Skeletal muscle cell (primary cell): ENCODE measurements at places on chromosomes 13 and 19.

DNA sequence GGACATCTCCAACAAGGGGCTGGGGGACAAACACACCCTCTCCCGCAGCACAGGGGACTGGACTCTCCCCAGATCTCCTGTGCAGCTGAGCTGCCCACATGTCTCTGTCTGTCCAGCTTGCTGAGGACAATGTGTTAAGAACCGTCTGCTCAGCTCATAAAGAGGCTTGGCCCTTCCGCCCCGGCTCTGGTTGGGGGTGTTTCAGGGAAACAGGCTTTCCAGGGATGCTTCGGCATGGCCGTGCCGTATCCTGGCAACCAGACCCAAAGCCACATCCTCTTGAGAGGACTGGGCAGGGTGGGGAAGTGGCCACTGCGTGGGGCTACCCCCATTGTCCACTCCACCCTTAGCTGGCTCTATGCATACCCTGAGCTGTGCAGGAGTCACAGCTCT, 41.1 kb upstream of the CHST8 start:
- no peak for DNase-seq

GRCh38 chr19:46239193-46240024, 9.9 kb downstream of the IGFL1 start:
- DNase-seq = no peak

- no peak for DNase-seq
Observed at GRCh38 chr13:109728791-109729731, 57.3 kb downstream of the IRS2 start.

GRCh38 chr13:77836423-77836822, 82.2 kb downstream of the EDNRB start:
- peak; percentile 52 for DNase-seq

DNA sequence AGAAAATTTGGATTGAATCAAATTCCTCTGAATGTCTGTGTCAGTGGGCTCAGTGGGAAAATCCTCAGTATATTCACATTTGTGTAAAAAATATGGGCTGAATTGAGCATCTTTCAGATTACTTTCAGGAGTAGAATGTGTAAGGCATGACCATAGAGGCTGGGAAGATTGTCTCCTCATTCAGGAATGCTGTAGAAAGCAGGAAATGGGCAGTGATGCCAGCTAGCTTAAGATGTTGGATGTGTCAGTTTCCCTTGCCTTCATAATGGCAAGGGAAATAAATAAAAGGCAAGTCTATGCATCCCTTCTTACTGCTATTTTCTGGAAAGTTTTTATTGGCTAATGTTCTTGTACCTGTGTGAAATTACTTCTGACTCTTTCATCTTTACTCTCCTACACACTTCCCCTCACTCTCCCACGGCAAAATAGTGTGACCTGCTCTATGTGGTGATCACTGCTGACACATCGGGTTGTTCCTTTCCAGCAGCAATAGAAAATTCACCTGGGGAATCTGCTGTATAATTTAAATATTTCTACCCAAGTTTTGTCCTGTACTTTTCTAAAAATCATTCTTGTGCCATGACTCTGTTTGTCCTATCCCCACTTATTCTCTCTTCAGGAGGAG, 103.2 kb downstream of the LMO7 start:
- DNase-seq = no peak

DNA sequence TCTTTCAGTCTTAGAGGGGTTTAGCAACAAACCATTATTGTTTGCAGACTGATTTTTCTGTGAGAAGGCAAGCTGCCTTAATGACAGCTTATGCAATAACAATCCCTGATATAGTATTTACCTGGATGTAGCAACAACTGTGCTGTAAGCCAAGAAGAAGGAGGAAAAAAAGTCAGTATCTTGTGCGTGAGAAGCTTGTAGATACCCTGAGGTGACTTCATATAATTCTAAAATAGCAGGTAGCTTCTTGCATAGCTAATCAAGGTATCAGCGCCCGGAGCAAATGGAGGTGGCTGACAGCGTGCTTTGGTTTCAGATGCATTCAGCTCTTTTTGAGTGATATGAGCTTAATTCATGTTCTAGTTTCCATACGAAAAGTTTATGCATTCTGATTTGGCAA, 309.8 kb downstream of the KLF5 start:
- DNase-seq = no peak

DNA sequence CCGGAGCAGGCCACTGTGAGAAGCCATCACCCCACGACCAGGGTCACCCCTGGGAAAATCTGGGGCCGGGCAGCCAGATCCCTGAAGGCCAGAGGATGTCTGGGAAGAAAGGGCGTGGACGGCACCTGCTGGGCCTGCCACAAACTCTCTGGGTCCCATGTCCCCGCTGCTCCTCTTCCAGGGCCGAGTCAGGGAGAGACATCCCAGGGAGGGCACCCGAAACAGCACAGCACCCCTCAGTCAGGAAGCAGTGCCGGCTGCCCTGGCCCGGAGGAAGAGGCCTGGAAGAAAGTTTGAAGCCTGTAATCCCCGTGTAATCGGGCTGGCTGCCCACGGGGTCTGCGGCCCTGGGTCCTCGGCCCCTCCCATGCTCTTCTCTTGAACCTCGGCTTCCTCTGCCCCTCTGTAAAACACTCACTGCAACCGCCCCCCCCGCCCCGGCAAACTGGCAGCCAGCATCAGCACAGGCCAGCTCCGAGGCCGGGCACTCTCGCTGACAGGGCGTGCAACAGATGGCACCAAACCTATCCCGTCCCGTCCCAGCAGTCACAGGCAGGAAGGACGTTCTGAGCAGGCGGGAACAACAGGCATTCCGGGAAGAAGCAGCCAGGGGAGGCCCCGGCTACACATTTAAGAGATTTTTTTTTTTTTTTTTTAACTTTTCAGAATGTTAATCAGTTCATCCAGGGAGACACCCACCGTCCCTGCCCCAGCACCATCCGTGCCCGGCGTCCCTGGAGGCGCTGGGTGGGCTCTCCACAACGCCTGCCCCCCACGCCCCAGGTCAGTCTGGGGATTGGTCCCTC, 1.5 kb downstream of the SBNO2 start:
- no peak for DNase-seq

DNA sequence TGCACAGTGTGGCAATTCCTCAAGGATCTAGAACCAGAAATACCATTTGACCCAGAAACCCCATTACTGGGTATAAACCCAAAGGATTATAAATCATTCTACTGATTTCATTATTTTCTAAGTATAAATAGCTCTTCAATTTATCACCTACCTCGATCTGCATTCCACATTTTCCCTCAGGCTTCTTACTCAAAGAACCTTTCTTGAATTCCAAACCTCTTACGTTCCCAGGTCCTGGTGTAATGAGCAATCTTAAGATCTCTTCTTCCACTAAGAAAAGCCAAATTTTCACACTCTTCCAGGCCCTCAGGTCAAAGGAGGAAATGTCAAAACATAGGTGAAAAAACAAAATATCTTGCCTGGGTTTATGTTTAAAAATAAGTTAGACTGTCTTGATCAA, 237.3 kb upstream of the GPC6 start:
- no peak for DNase-seq

DNA sequence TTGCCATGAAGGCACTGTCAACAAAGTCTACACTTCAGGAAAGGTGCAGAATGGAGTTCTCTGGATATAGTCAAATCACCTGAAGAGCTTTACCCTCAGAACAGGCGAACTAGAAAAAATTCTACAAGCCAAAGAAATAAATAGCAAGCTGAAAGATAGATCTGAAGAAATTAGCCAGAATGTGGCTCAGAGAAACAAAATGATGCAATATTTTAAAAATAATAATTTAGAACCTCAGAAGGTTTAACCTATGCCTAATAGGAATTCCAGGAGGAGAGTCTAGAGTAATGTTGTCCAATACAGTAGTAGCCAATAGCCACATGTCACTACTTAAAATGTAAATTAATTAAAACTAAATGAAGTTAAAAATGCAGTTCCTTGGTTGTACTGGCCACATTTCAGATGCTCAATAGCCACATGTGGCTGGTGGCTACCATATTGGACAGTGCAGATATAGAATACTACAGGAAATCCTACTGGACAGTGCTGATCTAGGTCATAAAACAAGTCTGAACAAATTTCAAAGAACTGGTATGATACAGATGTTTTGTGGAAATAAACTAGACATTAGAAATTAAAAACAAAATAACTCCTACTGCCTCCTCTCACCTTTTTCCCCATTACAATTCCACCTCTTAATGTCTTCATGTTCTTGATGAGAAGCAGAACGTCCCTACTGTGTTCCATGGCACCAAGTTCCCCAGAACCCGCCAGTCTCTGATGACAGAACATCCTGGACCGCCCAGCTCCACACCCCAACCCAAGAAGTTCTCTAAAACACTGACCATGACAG, 679 bp upstream of the CDADC1 start:
- DNase-seq = no peak

- DNase-seq = no peak
Observed at GRCh38 chr13:76837801-76838200, 48.4 kb downstream of the KCTD12 start.

GRCh38 chr13:23861310-23861709, 27.9 kb downstream of the MIPEP start:
- DNase-seq = no peak

- no peak for DNase-seq
Observed at GRCh38 chr19:3851254-3852176, 17.3 kb downstream of the ZFR2 start.

- DNase-seq = no peak
Observed at GRCh38 chr13:112708560-112709240, 18.9 kb downstream of the ATP11A start.

DNA sequence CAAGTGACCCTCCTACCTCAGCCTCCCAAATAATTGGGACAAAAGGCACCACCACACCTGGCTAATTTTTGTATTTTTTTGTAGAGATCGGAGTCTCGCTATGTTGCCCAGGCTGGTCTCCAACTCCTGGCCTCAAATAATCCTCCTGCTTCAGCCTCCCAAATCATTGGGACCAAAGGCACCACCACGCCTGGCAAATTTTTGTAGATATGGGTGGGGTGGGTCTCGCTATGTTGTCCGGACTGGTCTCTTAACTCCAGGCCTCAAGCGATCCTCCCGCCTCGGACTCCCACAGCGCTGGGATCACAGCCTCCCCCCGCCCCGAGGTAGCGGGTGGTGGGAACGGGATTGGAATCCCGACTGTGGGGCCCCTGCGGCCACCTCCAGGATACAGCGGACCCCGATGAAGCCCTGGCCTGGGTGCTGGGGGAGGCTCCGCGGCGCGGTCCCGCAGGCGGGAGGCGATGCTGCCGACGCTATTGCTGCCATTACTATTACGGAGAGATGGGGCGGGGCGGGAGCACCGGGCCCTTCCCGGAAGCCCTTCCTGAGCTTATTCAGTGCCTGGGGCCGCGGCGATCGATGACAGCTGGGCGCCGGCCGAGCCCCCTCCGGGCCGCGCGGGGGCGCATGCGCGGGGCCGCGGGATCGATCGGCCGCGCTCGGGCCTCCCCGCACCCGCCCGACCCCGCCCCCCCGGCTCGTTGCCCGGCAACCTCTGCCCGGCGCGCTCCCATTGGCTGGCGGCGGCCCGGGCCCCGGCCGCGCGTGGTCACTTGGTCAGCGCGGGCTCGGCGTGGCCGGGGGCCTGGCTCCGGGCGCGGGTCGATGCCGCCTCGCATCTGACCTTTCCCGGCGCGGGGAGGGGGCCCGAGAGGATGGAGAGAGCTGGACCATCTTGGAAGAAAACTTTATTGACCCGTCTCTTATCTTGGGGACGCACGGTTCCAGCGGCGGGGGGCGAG, 27.9 kb upstream of the ONECUT3 start:
- DNase-seq = peak; percentile 4

- DNase-seq = no peak
Observed at GRCh38 chr19:48175578-48175977, 5.1 kb downstream of the ZSWIM9 start.

DNA sequence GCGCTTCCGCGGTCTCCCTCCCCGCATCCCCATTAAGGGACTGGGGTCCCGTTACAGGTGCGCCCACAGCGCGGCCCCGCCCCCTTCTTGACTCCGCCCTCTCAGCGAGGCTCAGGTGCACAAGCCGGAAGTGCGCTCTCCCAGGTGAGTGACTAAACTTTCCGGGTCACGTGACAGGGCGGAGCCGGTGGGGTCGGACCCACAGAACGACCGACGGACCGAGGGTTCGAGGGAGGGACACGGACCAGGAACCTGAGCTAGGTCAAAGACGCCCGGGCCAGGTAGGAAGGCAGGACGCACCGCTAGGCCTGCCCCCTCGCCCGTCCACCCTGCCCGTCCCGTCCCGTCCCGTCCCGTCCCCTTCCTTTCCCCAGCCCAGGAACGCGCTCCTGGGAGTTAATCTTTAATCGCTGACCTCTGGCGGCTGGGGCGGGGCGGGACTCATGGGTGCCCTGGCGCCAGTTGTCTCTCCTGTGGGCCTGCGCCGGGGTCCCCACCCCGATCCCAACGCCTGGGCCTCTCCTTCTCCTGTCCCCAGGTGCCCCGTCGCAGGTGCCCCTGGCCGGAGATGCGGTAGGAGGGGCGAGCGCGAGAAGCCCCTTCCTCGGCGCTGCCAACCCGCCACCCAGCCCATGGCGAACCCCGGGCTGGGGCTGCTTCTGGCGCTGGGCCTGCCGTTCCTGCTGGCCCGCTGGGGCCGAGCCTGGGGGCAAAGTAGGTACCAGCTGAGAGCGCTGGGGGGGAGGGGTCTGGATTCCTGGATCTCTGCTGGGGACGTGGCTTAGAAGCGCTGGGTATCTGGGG, at the start of gene CRB3:
Gene CRB3, plus strand, starts transcription at position 202 of the 804 bp plus-strand sequence. Its CDS starts 431 bp downstream, at position 633.
- no peak for DNase-seq

- DNase-seq = no peak
Observed at GRCh38 chr19:2636897-2637683, 65.4 kb downstream of the GNG7 start.

DNA sequence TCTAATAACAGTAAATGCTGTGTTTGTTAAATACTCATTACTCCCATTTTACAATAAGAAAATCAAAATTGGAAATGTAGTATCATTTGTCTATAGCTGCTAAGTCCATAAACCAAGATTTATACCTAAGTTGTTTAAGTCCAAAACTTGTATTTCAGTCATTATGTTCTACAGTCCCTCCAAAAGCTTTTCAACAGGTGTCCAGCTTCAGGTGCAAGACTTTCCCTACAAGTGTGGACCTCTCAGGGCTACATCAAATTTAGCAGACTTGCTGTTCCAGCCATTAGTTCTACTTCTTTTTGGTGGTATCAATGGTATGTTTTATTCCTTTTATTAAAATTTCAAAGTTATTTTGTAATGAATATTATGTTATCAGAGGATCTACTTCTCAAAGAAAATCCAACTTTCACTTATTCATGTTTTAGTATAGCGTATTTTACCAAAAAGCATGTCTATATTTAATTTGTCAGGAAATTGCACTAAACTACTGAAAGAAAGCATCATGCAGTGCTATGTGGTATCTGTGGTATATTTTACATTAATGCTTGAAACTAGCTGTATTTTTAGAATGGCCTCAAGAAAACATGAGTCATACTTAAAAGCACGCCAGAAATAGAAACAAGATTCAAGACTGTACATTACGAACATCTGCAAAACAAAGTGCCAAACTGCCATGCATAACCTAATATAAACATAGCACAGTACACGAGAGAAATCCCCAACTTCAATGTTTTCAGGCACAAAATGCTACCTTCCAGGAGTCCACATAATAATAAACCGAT, 44.5 kb downstream of the VWA8 start:
- peak; percentile 77 for DNase-seq

DNA sequence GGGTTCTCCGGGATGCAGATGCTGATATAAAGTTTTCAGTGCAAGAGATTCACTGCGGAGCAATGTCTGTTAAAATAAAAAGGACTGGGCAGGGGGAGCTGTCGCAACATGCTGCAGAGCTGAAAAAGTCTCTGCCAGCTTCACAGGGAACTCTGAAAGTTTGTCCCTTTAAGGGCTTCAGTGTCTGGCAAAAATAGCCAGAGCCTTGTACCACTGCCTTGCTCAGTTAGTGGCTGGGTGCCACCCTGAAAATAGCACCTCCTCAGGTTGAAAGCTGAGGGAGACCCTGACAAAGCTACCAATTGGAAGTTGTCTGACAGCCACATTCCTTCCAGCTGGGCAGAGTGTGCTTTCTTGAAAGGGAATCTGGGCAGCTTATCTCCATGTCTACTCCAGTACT, 3.0 kb upstream of the NDFIP2 start:
- DNase-seq = no peak
